HCT116 (cell line): ENCODE measurements at places on chromosomes 2 and 18.
A peak's percentile ranks its signal among the peaks of the same experiment; 100 is the strongest.

- no peak for DNase-seq
These were observed 63.5 kb downstream of the TXNL1 start for GRCh38 chr18:56574861-56575260.

GRCh38 chr2:120576509-120577474 is 158.9 kb upstream of the GLI2 start:
- no peak for DNase-seq

DNA sequence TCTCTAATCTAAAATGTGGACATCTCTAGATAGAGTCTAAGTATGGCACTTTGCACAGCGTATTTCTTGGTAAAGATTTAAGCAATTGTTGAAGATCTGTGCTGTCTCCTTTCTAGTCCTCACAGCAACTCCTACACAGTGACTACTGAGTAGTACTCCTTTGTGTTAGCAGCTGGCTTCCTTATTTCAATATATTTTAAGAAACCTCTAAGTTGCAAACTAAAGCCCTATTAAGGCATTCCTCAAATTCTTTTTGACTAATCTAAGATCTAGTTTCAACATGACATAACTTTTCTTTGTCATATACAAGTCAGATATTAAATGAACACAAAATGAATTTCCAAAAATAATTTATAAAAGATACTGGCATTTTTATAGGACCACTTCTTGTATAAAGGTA is 121.8 kb upstream of the DNAJC10 start:
- DNase-seq: no peak

GRCh38 chr2:56239437-56239836 is 55.6 kb downstream of the CCDC85A start:
- no peak for DNase-seq

DNA sequence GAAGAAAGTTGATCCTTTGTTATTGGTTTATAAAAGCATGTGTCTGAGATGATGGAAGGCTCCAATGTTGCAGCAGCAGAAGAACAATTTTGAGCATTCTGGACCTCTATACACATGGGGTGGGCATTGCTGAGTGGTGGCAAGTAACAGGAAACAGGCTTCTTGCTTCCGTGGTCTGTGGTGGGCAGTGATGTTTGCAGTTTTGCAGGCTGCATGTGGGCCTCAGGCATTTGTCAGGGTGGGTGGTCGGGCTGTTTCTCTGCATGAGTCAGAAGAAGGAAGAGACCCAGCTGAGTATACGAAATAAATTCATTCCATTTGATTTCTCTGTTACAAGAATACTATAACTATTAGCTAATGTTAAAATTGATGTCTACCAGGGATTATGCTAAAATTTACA is 239.5 kb upstream of the COL3A1 start:
- no peak for DNase-seq

DNA sequence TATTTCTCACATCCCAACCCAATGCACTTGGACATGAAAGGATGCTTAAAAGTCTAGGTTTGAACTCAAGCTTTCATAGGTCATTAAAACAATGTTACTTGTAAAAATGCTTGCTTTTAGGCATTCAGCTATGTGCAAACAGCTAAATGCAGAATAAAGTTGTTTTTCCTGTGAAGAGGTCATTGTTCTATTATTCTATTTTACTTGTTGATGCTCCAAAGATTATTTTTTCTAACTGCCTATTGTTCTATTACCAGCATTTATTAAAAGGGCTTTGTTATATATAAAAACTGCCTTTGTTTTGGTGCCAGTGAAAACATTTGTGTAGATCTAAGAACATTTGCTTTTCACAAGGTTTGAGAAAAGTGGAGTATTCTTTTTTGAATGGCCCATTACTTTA is 49.4 kb downstream of the TMEM178A start:
- no peak for DNase-seq

DNA sequence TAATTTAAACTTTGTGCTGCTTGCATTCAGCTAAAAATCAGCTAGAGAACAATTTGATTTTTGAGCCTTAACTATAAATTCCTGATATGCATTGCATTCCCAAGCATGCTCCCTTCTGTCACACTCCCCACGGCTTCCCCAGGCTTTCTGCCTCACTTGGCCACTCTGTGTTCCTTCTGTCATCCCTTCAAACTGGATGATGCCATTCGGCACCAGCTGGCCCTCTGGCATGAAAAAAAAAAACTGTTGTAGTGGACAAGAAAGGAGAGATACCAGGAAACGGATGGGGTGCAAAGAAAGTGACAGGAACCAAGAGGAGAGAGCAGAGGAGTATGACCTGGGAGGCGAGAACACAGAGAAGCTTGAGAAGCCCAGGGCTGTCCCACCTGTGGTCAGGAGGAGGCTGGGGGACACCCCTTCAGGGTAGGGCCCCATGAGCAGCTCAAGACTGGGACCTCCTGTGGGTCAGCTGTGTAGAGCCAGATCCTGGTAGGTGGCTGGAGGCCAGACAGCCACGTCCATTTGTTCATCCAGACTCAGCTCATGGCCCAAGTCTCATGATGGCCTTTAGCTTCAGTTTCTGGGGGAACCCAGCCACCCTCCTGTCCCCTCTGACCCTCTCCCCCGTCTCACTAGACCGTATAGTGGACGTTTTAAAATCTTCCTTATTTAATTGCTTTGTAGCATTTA is 211.8 kb downstream of the GBX2 start:
- no peak for DNase-seq

DNA sequence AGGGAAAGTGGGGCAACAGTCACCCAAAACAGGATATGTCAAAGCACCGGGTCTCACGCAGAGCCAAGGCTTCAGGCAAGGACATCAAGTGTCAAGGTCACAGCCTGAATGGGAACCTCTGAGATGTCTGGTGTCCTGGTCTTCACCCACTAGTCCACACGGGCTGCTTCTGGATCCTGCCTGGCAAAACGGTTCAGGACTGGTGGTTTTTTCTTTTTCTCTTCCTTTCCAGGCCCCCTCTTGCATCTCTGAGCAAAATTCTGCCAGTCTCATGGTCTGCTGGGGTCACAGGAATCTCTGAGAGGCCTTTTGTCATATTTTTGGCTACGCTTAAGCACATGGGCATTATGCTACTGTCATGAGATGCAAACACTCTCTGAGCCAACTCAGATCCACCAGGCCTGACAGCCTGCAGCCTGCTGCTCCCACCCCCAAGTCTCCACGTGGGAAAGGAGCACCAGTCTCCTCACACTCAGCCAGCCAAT is 518.2 kb upstream of the ZEB2 start:
- no peak for DNase-seq

DNA sequence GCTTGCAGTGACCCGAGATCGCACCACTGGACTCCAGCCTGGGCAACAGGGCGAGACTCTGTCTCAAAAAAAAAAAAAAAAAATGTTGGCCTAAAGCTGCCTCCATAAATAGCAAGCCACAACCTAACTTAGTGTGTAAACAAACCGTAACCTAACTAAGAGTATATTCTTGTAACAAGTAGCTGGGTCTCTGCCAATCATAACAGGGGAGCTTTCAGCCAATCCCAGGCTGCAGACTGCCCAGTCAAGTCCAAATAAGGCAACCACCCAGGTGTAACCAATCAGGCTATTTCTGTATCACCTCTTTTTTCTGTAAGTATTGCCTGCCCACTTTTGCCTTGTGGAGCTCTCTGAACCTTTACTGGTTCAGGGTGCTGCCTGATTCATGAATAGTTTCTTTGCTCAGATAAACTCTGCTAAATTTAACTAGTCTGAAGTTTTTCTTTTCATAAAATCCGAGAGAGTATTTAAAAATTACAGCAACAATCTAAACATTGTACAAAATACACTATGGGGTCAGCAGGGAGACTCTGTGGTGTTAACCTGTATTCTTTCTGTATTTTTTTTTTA is 4.5 kb downstream of the PSTPIP2 start:
- DNase-seq: peak; percentile 43

DNA sequence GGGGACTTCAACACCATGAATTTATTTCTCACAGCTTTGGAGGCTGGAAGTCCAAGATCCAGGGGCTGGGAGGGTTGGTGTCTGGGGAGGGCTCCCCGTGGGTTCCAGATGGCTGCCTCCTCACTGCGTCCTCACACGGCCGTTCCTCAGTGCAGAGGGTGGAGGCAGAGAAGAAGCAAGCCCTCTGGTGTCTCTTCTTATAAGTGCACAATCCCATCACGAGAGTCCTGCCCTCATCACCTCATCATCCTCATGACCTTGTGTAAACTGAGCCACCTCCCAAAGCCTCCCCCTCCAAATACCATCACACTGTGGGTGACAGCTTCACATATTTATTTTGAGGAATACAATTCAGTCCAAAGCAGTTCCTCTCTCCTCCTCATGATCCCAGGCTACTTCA is 26.3 kb downstream of the TMEM163 start:
- DNase-seq: no peak

GRCh38 chr2:127690696-127691095 is 10.6 kb upstream of the SFT2D3 start:
- no peak for DNase-seq

- DNase-seq: no peak
These were observed 249.9 kb upstream of the THUMPD2 start for GRCh38 chr2:40028792-40029488.

- no peak for DNase-seq
These were observed 95.4 kb downstream of the C1QL2 start for GRCh38 chr2:119063177-119063576.

DNA sequence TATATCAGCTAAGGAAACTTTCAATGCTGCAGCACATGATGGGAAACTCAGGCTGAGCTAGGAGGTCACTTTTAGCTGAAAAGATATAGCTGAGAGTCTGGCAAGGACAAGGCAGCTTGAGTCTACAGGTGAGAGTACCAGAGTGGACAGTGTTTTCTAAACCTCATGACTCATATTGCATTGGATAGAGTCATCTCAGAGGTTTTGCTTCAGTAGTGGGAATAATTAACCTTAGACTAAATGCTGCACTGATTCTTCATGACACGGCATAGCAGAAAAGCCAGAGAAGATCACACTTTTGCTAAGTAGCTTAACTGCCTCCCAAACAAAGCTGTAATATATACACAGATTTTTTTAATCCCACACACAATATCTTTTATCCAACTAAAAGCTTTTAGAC is 865.0 kb upstream of the CDH2 start:
- DNase-seq: no peak

GRCh38 chr2:74011246-74011645 is 26.5 kb downstream of the TET3 start:
- DNase-seq: no peak

GRCh38 chr18:25661831-25662230 is 309.9 kb upstream of the ZNF521 start:
- no peak for DNase-seq

DNA sequence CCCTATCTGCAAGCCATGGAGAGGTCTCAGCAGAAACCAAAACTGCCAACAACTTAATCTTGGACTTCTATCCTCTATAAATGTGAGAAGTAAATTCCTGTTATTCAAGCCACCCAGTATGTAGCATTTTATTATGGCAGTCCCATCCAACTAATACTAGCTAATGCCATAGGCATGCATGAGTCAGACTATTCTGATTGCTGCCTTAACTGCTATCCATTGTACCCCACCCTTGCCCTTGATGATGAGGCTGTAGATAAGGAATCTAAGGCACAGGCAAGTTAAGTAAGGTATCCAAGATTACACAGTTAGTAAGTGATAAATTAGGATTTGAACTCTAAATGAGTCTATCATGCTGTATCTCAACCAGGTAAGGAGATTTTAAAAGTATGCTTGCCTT is 223.0 kb downstream of the UBE2E3 start:
- DNase-seq: peak; percentile 79

- DNase-seq: no peak
These were observed 14.9 kb downstream of the MRPS9 start for GRCh38 chr2:105052773-105053172.

DNA sequence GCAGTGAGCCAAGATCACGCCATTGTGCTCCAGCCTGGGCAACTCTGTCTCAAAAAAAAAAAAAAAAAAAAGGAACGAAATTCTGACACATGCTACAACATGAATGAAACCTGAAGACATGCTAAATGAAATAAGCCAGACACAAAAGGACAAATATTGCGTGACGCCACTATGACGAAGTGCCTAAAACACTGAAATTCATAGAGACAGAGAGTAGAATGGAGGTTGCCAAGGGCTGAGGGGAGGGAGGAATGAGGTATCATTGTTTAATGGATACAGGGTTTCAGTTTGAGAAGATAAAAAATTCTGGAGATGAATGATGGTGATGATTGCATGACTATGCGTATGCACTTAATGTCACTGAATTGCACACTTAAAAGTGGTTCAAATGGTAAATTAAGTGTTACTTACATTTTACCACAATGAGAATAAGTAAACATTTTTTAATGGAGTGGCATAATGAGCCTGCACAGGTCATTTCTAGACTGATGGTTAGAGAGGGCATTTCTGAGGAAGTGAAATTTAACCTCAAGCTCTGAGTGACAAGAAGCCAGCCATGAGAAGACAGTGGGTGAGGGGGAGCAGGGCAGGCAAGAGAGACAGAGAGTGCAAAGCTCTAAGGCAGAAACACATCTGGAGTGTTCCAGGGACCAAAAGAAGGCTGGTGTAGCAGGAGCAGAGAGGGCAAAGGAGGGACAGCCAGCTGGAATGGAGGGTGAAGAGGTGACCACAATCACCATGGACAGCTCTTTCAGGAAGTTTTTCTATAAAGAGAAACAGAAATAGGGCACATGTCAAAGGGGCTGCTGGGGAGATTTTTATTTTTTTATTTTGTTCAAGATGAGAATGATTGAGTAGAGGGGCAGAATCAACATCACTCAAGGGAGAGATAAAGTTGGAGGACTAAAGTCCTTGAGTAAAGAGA is 20.6 kb upstream of the EXOC6B start:
- DNase-seq: no peak

GRCh38 chr2:9235147-9236044 is 28.8 kb downstream of the ASAP2 start:
- no peak for DNase-seq

- DNase-seq: no peak
These were observed 7.3 kb downstream of the IL1F10 start for GRCh38 chr2:113075030-113075429.

GRCh38 chr2:186325827-186326535 is 160.1 kb upstream of the ZC3H15 start:
- no peak for DNase-seq

- no peak for DNase-seq
These were observed 316.9 kb upstream of the LRRTM4 start for GRCh38 chr2:77839102-77839501.

GRCh38 chr18:712401-713134 is at the start of gene ENOSF1:
Gene ENOSF1, minus strand, starts transcription at chr18:712630. Its CDS starts 43 bp downstream, at chr18:712587.
- peak; percentile 54 for DNase-seq

- DNase-seq: no peak
These were observed 239.2 kb upstream of the CWC22 start for GRCh38 chr2:180246268-180246667.

DNA sequence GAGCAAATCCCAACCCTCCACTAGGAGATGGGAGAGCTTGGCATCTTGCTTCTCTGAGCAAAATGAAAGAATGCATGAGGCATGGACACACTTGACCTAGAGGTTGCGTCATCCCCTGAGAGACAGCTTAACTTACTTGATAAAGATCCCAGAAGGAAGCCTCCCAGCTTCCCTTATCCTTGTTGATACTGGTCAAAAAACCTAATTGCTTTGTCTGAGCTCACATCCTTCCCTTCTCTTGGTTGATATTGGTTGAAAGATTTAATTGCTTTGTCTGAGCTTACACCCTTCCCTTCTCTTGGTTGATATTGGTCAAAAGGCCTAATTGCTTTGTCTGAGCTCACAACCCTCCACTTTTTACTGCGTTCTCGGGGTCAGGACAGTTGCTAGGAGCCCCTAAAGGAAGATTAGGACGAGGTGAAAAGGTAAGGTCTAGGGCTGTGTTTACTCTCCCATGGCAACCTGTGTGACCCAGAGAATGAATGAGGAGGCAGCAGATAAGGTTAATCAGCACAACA is 12.2 kb upstream of the BOD1L2 start:
- no peak for DNase-seq
